ENCODE measurements at places on chromosomes 7 and 10.

DNA sequence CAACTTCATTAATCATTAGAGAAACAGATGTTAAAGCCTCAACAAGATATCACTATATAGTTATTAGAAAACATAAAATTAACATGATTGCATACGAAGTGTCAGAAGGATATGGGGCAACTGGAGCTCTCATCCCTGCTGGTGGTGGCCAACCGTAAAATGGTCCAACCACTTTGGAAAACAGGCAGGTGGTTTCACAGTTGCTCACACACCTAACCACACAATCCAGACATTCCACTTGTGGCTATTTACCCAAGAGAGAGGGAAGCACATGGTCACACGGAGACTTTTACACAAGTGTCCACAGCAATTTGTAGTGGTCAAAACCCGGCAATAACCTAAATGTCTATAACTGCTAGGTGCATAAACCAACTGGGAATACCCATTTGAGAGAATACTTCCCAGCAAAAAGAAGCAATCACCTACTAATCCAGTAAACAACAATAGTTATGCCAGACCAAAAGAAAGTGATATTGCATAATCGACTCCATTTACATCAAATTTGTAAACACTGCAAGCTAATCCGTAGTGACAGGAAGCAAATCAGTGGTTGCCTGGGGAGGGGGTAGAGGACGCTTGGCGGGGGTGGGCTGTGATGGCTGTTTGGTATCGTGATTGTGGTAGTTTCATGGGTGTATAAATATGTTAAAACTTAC, 91.8 kb downstream of the LARP4B start:
- no peak for DNase-seq

GRCh38 chr7:40156988-40157387, 22.2 kb downstream of the SUGCT start:
- no peak for DNase-seq

- DNase-seq: no peak
Measured at GRCh38 chr10:10782603-10783002, 235.1 kb upstream of the CELF2 start.

DNA sequence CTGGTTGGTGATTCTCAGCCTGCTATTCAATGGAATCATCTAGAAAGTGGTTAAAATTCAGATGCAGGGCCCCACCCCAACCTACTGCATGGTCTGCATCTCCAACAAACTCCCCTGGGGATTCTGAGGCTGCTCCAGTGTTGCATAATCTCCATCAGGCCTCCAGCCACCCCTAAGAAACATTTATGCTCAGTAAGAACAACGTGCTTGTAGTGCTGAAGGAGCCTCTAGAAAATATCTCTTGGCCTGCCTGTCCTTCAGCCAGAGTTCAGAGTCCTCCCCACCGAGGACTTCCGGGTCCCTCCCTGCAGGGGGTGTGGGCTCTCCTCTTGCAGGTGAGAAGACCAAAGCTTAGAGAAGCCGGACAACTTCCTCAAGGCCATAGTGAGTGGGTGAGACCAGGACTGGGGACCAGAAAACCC, 159.8 kb downstream of the SH3PXD2A start:
- DNase-seq: no peak

Measured in right lung (tissue), 10 donors.